A549 treated with CORT108297 at 1 μM for 4 hours (cell line): ENCODE measurements at places on chromosomes 2 and 18. TPM values are rescaled to one million over a fixed set of nuclear protein-coding genes. Genes with fewer than 3 reads are reported as not detected.

CNDP1 gene
- total RNA-seq, result not detected in 5 replicates

UNC80 gene
- not detected in 5 replicates for total RNA-seq

LRRC30 gene
- total RNA-seq, result not detected in 5 replicates

TACR1 gene
- 0.09 to 0.20 TPM (median 0.13 TPM) in 5 replicates for total RNA-seq

CTAGE1 gene
- 0.05 TPM in 1 of 5 replicates, not detected in the others for total RNA-seq

PSMA8 gene
- not detected in 5 replicates for total RNA-seq

KLHL14 gene
- not detected in 5 replicates for total RNA-seq

TNS1 gene
- 5.6 to 15.2 TPM (median 10.9 TPM) in 5 replicates for total RNA-seq

CERS6 gene
- 13.1 to 16.1 TPM (median 15.2 TPM) in 5 replicates for total RNA-seq

PDE11A gene
- 0.21 to 0.71 TPM (median 0.50 TPM) in 5 replicates for total RNA-seq

ASB18 gene
- not detected in 5 replicates for total RNA-seq

SMCHD1 gene
- total RNA-seq, result 14.3 to 24.6 TPM (median 14.7 TPM) in 5 replicates

ATL2 gene
- 45.5 to 67.9 TPM (median 56.5 TPM) in 5 replicates for total RNA-seq

LCT gene
- 0.03 to 0.06 TPM (median 0.03 TPM) in 4 of 5 replicates, not detected in the other for total RNA-seq

ITGA6 gene
- total RNA-seq, result 35.4 to 48.1 TPM (median 44.9 TPM) in 5 replicates

SEC11C gene
- total RNA-seq, result 53.9 to 66.3 TPM (median 60.7 TPM) in 5 replicates

REG3A gene
- not detected in 5 replicates for total RNA-seq

PROKR1 gene
- not detected in 5 replicates for total RNA-seq

TSPYL6 gene
- not detected in 5 replicates for total RNA-seq

DNAH7 gene
- 0.78 to 1.2 TPM (median 0.96 TPM) in 5 replicates for total RNA-seq

PXDN gene
- 8.1 to 14.4 TPM (median 12.3 TPM) in 5 replicates for total RNA-seq

INPP5D gene
- 0.29 to 0.60 TPM (median 0.45 TPM) in 5 replicates for total RNA-seq

GCKR gene
- total RNA-seq, result 0.13 to 0.58 TPM (median 0.30 TPM) in 5 replicates

REEP1 gene
- total RNA-seq, result 0.67 to 0.87 TPM (median 0.74 TPM) in 5 replicates

GAL3ST2 gene
- total RNA-seq, result 0.13 to 0.35 TPM (median 0.32 TPM) in 5 replicates

G6PC2 gene
- total RNA-seq, result not detected in 5 replicates

TDRD15 gene
- total RNA-seq, result not detected in 5 replicates

CFAP221 gene
- total RNA-seq, result 0.17 to 0.48 TPM (median 0.32 TPM) in 5 replicates

FBXO36 gene
- 0.89 to 1.4 TPM (median 1.3 TPM) in 5 replicates for total RNA-seq

DTNA gene
- total RNA-seq, result 0.14 to 0.29 TPM (median 0.23 TPM) in 5 replicates

MTCL1 gene
- total RNA-seq, result 52.2 to 67.0 TPM (median 62.2 TPM) in 5 replicates

CXCR4 gene
- total RNA-seq, result 0.28 to 0.75 TPM (median 0.51 TPM) in 5 replicates

SERPINB12 gene
- total RNA-seq, result not detected in 5 replicates

SCG2 gene
- total RNA-seq, result 0.88 to 1.2 TPM (median 1.1 TPM) in 5 replicates

SERPINB4 gene
- 0.14 to 0.25 TPM (median 0.19 TPM) in 5 replicates for total RNA-seq

FOXD4L1 gene
- total RNA-seq, result 0.20 to 0.67 TPM (median 0.34 TPM) in 5 replicates

SLC35F6 gene
- total RNA-seq, result 34.5 to 41.0 TPM (median 35.9 TPM) in 5 replicates

SNORC gene
- 4.8 to 13.5 TPM (median 9.7 TPM) in 5 replicates for total RNA-seq

ESPNL gene
- total RNA-seq, result 0.12 to 0.36 TPM (median 0.22 TPM) in 5 replicates

SUCLG1 gene
- total RNA-seq, result 90.5 to 93.1 TPM (median 92.7 TPM) in 5 replicates

CUL3 gene
- total RNA-seq, result 62.9 to 86.6 TPM (median 69.1 TPM) in 5 replicates

CD207 gene
- 0.07 TPM in 1 of 5 replicates, not detected in the others for total RNA-seq

MOGAT1 gene
- not detected in 5 replicates for total RNA-seq

CD8B2 gene
- total RNA-seq, result not detected in 5 replicates

ANKRD29 gene
- total RNA-seq, result 9.7 to 16.4 TPM (median 13.6 TPM) in 5 replicates

HOXD9 gene
- total RNA-seq, result 0.82 to 1.7 TPM (median 1.5 TPM) in 5 replicates

COL5A2 gene
- total RNA-seq, result 47.9 to 90.5 TPM (median 76.8 TPM) in 5 replicates

TMEM37 gene
- 1.1 to 2.1 TPM (median 1.8 TPM) in 5 replicates for total RNA-seq

TCF23 gene
- total RNA-seq, result not detected in 5 replicates

USP14 gene
- total RNA-seq, result 61.7 to 73.3 TPM (median 65.6 TPM) in 5 replicates

CLEC4F gene
- total RNA-seq, result not detected in 5 replicates

GLI2 gene
- 17.1 to 28.0 TPM (median 24.1 TPM) in 5 replicates for total RNA-seq

LYG1 gene
- total RNA-seq, result 0.82 to 2.2 TPM (median 1.4 TPM) in 5 replicates

GPC1 gene
- total RNA-seq, result 152 to 240 TPM (median 223 TPM) in 5 replicates
